ENCODE measurements at places on chromosomes 6 and 20. TPM values are rescaled to one million over a fixed set of nuclear protein-coding genes. Genes with fewer than 3 reads are reported as not detected.

Gene ALDH8A1
- total RNA-seq, result 0.72 TPM

Gene PNLDC1
- total RNA-seq, result not detected

Gene DEFB132
- total RNA-seq, result not detected

Gene NT5E
- total RNA-seq, result 712 TPM

Gene TAPBP
- 134 TPM for total RNA-seq

Gene COL21A1
- 0.14 TPM for total RNA-seq

Gene CASP8AP2
- total RNA-seq, result 15.7 TPM

Gene RAD21L1
- total RNA-seq, result 0.66 TPM

Gene FKBP1C
- 0.44 TPM for total RNA-seq

Gene FAM83B
- total RNA-seq, result 0.44 TPM

Gene ADGB
- total RNA-seq, result not detected

Gene SIM1
- not detected for total RNA-seq

Gene ESR1
- total RNA-seq, result 1.0 TPM

Gene SEL1L2
- not detected for total RNA-seq

Gene GRIK2
- total RNA-seq, result 0.44 TPM

Gene SLC17A9
- 40.4 TPM for total RNA-seq

Gene GGTLC1
- not detected for total RNA-seq

Gene PPIL4
- 33.7 TPM for total RNA-seq

Gene COL19A1
- total RNA-seq, result 1.9 TPM

Gene RNF144B
- total RNA-seq, result 1.4 TPM

Gene CBLN4
- not detected for total RNA-seq

Gene SLC39A7
- total RNA-seq, result 224 TPM

Gene TRIM15
- not detected for total RNA-seq

Gene OTOR
- not detected for total RNA-seq

Gene ZNF334
- 1.1 TPM for total RNA-seq

Gene RBM24
- 9.3 TPM for total RNA-seq

Gene MROH8
- total RNA-seq, result 1.7 TPM

Gene HSPA12B
- total RNA-seq, result under 0.01 TPM
